ENCODE measurements at places on chromosomes 6 and 20.

DNA sequence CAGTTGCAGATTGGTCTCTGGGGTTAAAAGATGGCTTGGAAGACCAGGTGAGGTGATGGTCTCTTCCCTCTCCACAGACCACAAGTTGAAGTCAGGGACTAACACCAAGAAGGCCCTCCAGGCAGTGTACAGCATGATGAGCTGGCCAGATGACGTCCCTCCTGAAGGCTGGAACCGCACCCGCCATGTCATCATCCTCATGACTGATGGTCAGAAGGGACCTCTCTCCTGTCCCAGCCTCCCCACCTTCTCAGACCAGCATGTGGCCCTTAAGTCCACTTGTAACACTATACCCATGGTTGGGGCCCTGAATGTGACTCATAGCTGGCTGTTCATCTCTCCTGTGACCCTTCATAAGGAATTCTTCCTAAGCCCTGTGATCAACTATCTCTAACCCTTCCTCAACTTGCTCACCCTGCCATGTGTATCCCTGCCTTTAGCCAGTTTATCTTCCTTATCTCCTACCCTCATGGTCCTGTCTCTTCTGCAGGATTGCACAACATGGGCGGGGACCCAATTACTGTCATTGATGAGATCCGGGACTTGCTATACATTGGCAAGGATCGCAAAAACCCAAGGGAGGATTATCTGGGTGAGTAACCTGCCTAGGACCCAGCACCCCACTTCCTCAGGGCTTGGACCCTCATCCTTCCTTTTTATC is 3.0 kb downstream of the CFB start:
- no peak for DNase-seq

DNA sequence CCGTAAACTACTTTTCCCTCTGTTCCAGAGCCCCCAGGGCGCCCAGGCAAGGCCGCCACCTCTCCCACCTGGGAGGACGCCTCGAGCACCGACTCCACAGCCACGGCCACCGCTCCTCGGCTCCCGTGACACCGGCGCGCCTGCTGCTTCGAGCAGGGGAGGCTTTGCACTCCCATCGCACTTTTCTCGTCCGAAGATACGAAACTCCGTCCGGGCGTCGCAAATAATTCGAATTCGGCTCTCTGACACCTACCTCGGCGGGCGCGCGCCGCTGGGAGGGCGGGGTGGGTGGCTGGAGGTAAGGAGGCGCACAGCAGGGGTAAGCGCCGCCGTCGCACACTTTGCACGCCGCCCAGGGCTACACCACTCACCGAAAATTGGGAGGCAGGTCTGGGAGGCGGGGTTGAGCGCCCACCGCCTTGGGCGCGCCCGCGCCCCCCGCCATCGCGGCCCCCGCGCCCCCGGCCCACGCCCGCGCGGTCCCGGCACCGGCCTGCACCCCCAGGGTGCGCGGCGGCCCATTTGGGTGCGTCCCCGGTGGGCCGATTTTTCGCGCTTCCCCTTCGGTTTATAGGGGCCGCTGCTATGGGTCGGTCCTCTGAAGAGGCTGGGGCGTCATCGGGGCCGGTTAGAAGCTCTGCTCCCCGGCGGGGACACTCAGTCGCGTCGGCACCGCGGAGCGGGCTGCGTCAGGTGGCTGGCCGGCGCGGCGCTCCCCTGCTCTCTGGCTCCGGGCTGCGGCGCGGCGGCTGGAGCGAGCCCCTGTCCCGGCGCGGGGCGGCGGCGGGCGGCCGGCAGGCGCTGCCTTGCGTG is 36.2 kb downstream of the GNAS start:
- peak; percentile 40 for DNase-seq

DNA sequence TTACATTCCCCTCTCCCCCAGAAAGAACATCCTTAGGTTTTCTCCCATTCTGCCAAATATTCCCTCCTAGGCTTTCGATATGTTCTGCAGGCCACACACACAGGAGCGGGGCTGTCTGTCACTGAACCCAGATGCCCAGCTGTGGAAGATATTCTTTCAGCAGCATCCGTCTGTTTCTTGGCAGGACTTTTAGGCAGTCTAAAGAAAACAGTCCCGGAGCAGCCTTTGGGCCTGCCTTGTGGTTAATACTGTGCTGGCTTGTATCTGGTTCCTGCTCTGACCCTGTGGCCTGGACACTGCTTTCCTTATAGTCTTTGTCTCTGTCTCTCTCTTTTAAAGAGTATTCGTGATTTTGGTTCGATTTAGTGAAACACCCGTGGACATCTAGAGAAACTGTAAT is 94.6 kb upstream of the SUPT3H start:
- DNase-seq: no peak

- DNase-seq: no peak
These were observed 39.2 kb upstream of the TLDC2 start for GRCh38 chr20:36836591-36837269.

- no peak for DNase-seq
These were observed 36.1 kb downstream of the C6orf132 start for GRCh38 chr6:42106112-42107023.

Measured in amniotic stem cell (primary cell).